ENCODE measurements at places on chromosomes 2 and 18.

- no peak for DNase-seq
Observed at GRCh38 chr18:22674272-22674671, 256.6 kb upstream of the CTAGE1 start.

DNA sequence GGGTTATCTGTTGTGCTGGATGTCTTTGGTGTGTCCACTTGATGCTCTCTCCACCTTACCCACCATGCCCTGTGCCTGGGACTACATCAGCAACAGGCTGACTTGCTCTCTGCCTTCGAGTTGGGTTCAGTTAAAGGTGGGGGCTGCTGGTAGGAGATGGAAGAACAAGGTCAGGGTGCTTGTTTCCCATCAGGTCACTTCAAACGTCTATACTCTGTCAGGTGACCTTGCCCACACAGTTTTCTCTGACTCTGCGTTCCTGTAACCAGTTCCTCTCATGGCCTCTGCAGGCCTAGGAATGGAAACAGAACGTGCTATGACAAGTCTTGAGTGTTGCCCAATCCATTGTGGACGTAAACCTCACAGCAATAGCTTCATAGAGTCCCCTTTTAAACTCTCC, 38.4 kb upstream of the PAPOLG start:
- no peak for DNase-seq

DNA sequence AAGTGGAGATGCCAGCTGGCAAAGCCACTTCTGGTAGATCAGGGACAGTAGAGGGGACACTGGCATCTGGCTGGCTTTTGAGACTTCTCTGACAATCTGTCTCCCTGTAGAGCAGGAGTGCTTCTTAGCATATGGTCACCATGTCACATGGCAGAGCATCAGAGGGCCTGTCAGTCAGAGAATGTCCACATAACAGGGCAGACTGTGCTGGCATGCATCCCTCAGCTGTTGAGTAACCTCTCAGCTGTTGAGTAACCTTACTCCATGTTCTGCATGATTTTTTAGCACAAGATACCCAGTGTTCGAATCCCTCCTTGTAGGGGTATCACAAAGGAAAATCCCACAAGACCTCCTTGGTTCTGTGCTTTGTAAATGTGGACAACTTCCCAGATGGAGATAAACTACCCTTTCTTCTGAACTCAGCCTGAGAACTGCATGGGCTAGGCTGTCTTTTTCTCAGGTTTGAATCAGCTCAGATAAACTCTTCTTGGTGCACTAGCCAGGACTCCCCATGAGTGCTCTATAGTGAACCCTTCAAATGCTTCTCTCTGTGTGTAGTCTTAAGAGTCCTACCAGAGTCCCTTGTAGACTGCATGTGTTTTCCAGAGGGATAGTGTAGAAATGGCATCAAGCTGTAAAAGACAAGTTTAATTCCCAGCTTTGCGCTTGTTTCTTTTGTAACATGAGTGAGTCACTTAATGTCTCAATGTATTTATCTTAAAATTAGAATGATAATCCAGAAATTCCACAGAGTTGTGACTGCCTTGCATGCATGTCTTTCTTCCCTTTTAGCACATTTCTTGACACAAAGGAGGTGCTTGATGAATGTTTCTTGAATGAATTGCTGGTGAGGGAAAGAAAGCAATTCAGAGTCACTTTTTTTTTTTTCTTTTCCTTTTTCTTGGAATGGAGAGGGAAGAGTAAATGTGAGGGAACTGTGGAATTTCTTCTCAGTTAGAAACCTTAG, 442.3 kb upstream of the HNMT start:
- DNase-seq = no peak

DNA sequence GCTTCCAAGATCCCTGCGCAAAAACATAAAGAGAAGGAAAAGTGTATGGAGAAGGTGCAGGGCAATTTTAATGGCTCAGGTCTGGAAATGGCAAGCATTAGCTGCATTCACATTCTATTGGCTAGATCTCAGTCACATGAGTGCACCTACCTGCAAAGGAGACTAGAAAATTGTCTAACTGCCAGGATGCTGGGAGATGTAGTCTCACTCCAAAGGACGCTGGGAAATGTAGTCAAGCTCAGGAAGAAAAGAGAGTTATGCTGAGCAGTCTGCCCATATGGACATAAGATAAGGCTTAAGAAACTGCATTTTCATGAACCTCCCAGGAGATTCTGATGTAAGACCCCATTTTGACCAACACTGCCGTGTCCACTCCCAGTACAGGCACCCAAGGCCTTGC, 9.5 kb upstream of the KLHL29 start:
- no peak for DNase-seq

Measured in CD4-positive, alpha-beta T cell treated with Interleukin-6 at 100 ng/mL for 8 hours (primary cell).